ENCODE measurements at places on chromosomes 3 and 15.

DNA sequence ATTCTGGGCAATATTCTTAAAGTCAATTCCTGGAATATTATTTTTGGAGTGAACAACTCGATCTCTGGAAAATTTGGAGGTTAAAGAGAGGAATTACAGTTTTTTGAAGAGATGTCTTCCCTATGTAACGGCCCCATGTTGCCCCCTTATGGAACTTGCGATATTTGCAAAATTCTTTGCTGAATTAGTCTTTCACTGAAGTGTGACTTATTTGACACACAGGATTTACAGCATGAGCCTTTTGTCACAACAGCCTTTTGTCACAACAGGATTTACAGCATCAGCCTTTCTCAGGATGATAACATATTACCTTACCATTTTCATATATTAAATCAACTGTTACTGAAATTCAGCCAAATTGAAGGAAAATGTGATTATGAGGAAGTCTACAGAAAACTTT lies 37.8 kb upstream of the SPTSSB start:
- DNase-seq: peak; percentile 2

DNA sequence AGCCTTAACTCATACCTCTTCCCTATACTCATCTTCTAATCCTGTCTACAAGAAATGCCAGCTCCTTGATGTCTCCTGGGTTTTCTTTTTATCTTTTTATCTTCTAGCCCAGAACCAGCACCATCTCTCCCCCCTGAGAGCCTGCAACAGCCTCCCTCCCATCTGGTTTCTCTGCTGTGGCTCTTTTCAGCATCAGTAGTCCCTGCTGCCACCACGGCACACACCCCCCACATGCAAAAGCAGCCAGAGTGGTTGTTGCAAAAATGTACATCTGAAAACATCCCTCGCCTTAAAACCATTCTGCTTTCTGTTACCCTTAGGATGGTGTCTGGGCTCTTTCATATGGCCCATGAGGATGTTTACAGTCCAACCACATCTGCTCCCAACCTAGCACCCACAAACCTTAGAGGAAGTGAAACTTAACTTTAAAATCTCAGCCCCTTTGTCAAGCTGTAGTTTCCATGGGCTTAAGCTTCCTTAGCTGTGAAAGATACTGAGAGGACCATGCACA lies 775 bp downstream of the TTC21A start:
- no peak for DNase-seq

GRCh38 chr3:152623286-152623911 lies 211.5 kb upstream of the P2RY1 start:
- DNase-seq: no peak

DNA sequence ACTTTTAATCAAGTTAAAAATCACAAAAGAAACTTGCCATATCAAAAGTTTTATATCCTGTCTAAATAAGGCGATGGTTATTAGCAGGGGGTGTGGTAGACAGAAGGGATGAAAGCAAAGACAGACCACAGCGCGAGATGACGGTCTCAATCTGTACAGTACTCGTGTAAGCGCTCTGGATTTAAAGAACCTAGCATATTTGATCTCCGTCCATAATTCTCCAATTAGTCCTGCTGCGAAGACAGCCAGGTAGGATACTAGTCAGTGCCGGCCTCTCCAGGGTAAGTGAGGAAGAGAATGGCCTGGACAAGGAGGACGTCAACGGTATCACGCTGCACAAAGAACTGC lies 701 bp downstream of the SGO1 start:
- DNase-seq: no peak

DNA sequence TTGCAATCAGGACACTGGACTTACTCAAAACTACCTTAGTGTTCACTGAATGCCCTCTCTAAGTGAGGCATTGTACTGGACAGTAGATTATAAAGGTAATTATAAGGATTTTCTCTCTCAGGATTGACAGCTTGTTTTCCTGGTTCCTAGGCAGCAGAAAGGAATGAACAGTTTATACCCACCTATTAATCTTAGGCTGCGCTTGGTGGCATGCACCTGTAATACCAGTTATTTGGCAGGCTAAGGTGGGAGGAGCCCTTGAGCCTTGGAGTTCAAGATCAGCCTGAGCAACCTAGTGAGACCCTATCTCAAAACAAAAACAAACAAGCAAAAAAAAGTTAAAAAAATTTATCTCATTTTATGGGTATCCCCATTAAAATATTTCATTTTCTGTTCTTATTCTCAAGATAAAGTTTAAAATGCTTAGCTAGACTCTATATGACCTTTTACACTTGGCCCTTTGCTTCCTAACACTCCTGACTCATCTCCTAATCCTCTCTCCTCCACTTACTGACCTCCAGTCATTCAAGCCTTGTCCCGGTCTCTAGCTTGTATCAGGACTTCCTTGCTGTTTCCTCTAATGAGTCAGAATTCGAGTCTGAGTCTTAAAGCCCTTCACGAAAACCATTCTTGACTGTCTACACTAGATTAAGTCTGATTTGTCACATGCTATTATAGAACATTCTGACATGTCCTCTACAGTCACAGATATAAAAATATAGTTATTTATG lies 348.6 kb downstream of the NLGN1 start:
- DNase-seq: no peak

GRCh38 chr15:69590201-69590710 lies 137.6 kb downstream of the RPLP1 start:
- DNase-seq: no peak

GRCh38 chr3:43960448-43960840 lies 269.7 kb downstream of the ABHD5 start:
- no peak for DNase-seq

- no peak for DNase-seq
Observed at GRCh38 chr3:49257187-49257586, 19.8 kb downstream of the C3orf62 start.

- no peak for DNase-seq
Observed at GRCh38 chr15:68775671-68776476, 44.8 kb downstream of the ANP32A start.

DNA sequence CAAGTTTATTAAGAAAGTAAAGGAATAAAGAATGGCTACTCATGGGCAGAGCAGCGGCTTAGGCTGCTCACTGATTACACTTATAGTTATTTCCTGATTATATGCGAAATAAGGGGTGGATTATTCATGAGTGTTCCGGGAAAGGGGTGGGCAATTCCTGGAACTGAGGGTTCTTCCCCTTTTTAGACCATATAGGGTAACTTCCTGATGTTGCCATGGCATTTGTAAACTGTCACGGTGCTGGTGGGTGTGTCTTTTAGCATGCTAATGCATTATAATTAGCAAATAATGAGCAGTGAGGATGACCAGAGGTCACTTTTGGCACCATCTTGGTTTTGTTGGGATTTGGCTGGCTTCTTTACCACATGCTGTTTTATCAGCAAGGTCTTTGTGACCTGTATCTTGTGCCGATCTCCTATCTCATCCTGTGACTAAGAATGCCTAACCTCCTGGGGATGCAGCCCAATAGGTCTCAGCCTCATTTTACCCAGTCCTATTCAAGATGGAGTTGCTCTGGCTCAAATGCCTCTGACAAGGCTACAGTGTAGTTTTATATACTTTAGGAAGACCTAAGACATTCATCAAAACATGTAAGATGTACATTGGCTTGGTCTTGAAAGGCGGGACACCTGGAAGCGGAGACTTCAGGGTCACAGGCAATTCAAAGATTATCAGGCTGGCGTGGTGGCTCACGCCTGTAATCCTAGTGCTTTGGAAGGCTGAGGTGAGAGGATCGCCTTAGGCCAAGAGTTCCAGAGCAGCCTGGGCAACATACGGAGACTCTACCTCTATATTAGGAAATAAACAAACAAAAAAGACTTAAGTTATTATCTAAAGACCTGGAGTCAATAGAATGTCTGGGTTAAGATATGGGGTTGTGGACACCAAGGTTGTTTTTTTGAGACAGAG lies 3.2 kb upstream of the BLOC1S6 start:
- DNase-seq: no peak

- no peak for DNase-seq
Observed at GRCh38 chr3:17138246-17139039, 253.7 kb downstream of the PLCL2 start.

- DNase-seq: no peak
Observed at GRCh38 chr15:65089206-65089824, 12.8 kb downstream of the KBTBD13 start.

GRCh38 chr15:47374222-47374621 lies 343.1 kb upstream of the SEMA6D start:
- no peak for DNase-seq

DNA sequence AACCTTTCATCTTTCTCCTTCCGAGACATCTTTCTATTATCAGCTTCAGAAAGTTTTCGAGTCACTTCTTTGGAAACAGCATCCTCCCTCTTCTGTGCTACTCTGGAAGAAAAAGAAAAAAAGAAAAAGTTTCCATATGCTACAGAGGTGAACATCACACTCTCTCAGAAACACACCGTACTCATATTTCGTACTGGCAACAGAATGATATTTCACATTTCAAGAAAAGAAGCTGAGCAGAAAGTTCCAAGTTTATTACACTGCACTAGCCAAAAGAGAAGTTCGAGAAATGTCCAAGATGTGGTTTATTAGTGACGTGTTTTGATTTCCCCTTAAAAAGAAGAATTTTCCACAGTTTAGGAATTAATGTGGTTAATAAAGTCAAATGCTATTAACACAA lies 6.0 kb downstream of the SSR3 start:
- DNase-seq: no peak

DNA sequence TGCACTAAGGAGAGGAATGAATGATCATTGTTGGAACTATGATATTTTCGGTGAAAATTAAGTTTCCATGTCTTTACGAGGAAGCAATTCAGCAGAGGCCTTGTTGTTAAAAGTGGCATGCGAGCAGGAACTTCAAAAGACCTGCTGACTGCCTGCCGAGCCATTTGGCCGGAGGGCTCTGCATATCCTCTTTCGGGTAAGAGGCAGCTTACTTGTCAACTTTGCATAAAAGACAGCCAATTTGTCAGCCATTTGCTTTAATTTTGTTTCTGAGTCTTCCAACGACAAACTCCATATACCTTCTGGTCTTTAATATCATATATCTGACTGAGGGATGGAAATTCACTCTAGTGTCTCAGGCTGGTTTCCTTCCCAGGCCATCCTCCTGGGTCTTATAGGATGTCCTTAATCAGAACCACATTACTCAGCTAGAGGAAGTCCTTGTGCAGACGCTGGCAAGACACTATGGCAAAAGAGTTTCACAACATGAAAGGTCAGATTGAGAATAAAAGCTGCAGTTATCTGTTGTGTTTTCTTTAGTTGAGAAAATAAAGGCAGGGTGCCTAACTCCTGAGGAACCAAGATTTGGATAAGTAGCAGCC lies 128.7 kb upstream of the WNT5A start:
- DNase-seq: no peak

DNA sequence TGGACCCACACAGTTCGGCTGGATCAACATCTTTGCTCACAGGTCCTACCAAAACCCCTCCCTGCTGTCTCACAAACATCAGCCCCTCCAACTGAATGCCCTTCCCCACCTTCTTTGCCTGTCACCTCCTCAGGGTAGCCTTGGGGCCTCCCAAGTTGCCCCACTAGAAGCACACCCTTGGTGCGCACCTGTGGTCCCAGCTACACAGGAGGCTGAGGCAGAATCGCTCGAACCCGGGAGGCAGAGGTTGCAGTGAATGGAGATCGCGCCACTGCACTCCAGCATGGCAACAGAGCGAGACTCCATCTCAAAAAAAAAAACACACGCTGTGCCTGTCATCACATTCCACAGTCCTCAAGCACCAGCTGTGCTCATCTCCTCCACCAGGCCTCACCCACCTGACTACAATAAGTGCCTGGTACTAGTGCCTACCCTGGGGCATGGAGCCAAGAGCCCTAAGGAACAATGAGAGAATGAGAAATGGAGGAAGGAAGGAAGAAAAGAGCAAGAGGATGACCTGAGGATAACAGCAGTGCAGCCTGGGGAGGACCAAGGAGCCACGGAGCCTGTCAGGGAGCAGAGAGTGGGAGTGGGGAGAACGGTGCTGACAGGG lies 26.0 kb downstream of the RPN1 start:
- no peak for DNase-seq

DNA sequence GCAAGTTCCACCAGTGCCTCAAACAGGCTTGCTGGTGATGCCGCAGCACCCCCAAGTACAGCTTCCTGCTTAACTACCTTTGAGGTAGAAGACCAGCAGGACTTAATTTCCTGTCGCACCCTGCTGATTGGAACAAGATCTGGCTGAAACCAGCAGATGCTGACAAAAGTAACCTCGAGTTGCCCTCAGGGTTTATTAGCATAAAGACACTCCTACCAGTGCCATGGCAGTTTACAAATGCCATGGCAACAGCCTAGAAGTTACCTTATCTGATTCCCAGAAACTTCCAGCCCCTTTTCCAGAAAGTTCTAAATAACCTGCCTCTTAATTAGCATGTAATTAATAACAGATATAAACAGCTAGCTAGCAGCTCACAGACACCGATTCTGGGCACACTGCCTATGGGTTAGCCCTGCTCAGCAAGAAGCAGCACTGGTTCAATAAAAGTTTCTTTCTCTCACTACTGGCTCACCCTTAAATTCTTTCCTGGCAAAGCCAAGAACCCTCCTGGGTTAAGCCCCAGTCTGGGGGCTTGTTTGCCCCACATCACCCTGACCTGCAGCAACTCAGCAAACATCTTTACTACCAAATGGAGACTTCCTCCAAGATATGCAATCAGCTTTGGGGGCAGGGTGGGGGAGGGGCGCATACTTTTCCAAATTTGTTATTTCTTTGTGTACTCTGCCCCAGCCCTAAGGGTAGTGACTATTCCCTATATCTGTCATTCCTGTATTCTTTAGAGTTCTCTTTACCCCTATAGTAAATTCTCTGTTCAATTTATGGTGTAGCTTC lies 54.2 kb downstream of the MAP4 start:
- no peak for DNase-seq

GRCh38 chr3:140391061-140391460 lies 286.8 kb upstream of the TRIM42 start:
- no peak for DNase-seq

- no peak for DNase-seq
Observed at GRCh38 chr3:100263583-100263982, 2.8 kb downstream of the TBC1D23 start.

DNA sequence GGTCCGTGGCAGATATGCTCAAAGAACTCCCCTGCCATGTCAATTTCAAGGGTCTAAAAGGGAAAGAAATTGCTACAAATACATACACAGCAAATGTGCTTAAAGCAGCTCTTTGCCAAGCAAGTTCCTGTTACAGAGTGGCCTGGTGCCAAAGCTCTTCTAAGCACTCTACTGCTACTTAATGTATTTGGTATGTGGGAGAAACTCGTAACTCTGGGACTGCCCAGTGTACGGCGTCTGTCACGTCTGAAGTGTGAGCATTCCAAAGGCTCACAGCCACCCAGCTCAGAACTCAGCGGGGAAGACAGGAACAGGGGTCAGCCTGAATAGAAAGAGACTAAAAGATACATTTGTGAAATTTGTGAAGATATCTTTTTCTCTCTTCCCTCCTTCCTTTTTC lies 54.6 kb downstream of the RBMS3 start:
- no peak for DNase-seq

DNA sequence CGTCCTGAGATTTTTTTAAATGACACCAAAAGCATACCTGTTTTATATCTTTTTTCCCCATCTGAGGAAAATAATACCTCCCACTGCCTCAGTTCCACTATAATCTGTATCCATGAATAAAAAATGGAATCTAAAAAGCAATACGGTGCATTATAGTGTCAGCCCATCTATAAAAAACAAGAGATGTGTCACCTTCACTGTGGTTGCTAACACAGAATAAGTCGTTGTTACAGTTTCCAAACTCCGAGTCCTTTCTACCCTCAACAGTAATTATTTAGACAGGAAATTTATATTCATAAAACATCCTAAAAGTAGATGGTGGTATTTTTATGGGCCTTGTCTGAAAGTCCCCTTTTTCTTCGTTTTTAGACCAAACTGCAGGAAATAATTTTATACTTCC lies 19.4 kb downstream of the RFTN1 start:
- DNase-seq: no peak
